Esophagus squamous epithelium (tissue), 5 donors: ENCODE measurements at places on chromosomes 3 and 15.

- no peaks in the 10 kb centered on the region for H3K4me1 ChIP-seq
- DNase-seq = no peak
- H3K4me3 ChIP-seq = no peak overlapping the region
- no peaks in the 10 kb centered on the region for H3K27me3 ChIP-seq
Measured at GRCh38 chr3:55567615-55568014, 80.5 kb upstream of the WNT5A start.

GRCh38 chr3:180829409-180830405 is 82.8 kb upstream of the FXR1 start:
- no peaks in the 10 kb centered on the region for H3K4me1 ChIP-seq
- H3K27ac ChIP-seq = no peak overlapping the region
- H3K4me3 ChIP-seq = no peak overlapping the region
- no peaks in the 10 kb centered on the region for H3K27me3 ChIP-seq

GRCh38 chr3:67290438-67290837 is 292.3 kb downstream of the KBTBD8 start:
- H3K4me1 ChIP-seq = no peaks in the 10 kb centered on the region
- H3K4me3 ChIP-seq = no peak overlapping the region
- H3K27me3 ChIP-seq = no peaks in the 10 kb centered on the region
- DNase-seq = no peak
- no peak overlapping the region for H3K27ac ChIP-seq
- no peaks in the 10 kb centered on the region for H3K36me3 ChIP-seq

DNA sequence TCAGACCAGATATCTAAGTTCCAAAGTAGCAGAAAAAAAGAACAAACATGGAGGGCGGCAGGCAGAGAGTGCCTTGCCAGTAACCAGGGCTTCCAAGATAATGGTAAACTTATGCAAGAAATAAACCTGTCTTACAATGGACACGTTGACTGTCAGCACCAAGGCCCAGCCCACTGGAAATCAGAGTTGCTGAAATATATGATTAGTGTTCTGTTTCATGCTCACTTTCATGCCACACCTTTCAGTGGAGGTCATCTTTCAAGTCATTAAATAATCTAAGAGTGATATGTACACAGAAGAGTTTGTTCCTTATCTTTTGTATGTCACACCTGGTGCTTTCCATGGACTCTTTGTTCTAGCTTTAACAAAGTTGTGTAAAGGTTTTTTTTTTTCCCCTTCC is 358.1 kb downstream of the MECOM start:
- no peaks in the 10 kb centered on the region for H3K27me3 ChIP-seq
- no peaks in the 10 kb centered on the region for H3K4me1 ChIP-seq
- no peaks in the 10 kb centered on the region for H3K36me3 ChIP-seq
- DNase-seq = no peak
- H3K4me3 ChIP-seq = no peak overlapping the region

- H3K4me1 ChIP-seq = no peaks in the 10 kb centered on the region
- no peak for DNase-seq
- no peak overlapping the region for H3K4me3 ChIP-seq
- no peak overlapping the region for H3K27ac ChIP-seq
- H3K36me3 ChIP-seq = no peaks in the 10 kb centered on the region
- no peaks in the 10 kb centered on the region for H3K27me3 ChIP-seq
Measured at GRCh38 chr3:30458376-30459171, 147.8 kb upstream of the TGFBR2 start.

GRCh38 chr3:16893618-16894200 is 9.0 kb downstream of the PLCL2 start:
- H3K27ac ChIP-seq = no peak overlapping the region
- H3K4me1 ChIP-seq = no peaks in the 10 kb centered on the region
- H3K36me3 ChIP-seq = no peaks in the 10 kb centered on the region
- no peak overlapping the region for H3K4me3 ChIP-seq
- no peak for DNase-seq
